ENCODE measurements at places on chromosomes 4 and X.

GRCh38 chr4:36244257-36245082, at the start of gene ARAP2:
TSS of gene ARAP2 (minus strand) at chr4:36244514. CDS start at chr4:36229486, 15,028 bp downstream.
- DNase-seq, result peak; percentile 50

GRCh38 chrX:10945498-10945897, 165.6 kb upstream of the HCCS start:
- DNase-seq, result no peak

GRCh38 chrX:10797466-10797865, 177.1 kb upstream of the MID1 start:
- no peak for DNase-seq

- no peak for DNase-seq
Measured at GRCh38 chrX:54495814-54496516, at the start of gene FGD1. TSS of gene FGD1 (minus strand) at chrX:54496234. CDS start at chrX:54495432, 802 bp downstream.

GRCh38 chr4:173642509-173642908, 112.5 kb upstream of the HAND2 start:
- DNase-seq, result no peak

- DNase-seq, result no peak
Measured at GRCh38 chr4:165415910-165416309, 37.1 kb downstream of the CPE start.

DNA sequence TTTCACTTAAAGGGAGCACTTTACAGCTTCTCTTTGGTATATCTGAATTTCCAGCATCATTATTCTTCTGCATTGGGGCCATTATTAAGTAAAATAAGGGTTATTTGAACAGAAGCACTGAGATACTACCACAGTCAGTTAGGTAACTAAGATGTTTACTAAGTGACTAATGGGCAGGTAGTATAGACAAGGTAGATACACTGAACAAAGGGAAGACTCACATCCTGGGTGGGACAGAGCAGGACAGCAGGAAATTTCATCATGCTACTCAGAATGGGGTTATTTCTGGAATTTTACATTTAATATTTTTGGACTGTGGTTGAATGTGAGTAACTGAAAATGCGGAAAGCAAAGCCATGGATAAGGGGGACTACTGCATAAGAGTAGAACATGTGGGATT, 316.0 kb downstream of the CCSER1 start:
- DNase-seq, result no peak

GRCh38 chrX:41085512-41085877, 250 bp downstream of the USP9X start:
- DNase-seq, result peak; percentile 41

DNA sequence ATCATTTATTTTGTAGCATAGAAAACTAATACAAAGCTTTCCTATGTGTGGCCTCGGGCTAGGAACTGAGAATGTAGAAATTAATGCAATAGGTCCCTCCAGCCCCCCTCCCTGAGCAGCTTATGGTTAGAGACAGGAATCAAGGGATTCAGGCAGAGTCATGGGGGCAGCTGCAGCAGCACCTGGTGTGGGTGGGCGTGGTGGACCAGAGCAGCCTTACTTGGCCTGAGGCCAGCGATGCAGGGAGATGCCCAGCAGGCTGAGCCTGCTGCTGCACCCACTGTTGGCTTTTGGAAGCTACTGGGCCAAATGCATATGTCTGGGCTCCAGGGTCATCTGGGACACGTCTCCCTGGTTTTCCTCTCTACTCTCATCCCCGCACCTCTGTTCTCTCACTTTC, 74.0 kb downstream of the STK32B start:
- DNase-seq, result no peak

DNA sequence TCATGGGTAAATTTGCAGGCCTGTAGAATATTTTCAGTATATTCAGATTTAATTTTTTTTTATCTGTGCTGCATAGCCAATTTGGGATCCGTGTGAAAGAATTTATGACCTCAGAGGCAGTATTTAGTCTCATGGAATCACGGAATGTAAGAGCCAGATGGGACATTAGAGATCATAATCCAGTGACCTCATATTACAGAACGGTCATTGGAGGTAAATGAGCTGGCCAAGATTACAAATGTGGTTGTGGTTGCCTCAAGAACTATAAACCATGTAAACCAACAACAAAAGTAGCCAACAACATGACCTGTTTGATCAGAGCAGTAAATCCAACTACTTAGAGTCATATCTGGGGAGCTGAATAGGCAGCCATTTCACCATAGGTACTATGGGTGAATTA, 71.6 kb downstream of the AMOT start:
- DNase-seq, result no peak

DNA sequence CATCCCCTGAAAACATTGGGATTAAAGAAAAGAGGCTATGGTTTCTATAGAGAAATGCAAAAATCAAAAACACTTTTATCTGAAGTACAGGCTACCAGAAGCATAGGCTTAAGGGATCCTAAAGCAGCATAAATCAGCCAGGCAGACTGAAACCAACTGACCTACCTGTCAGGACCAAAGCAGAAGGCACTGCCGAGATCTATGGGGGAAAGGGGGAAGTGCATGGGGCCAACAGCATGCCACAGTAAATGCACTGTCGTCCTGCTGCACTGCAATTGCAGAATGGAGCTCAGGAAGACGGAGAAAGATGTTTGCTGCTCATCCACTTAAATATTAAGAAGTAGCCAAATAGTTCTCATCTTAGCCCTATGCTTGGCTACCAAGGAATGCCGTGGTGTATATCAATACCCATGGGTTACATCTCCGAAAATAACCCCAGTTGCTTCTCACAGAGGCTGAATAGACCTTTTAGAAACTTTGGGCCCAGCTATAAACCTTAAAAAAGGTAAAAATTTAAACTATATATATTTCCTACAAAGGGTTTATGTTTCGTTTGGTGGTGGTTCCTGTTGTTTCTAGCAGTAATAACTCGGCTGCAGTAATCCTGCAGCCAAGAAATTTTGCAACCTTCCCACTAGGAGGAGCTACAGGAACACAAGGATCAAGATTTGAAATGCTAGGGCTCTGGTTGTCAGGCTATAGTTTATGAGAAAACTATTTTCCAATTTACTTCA, 312.2 kb upstream of the DIAPH2 start:
- DNase-seq, result no peak

DNA sequence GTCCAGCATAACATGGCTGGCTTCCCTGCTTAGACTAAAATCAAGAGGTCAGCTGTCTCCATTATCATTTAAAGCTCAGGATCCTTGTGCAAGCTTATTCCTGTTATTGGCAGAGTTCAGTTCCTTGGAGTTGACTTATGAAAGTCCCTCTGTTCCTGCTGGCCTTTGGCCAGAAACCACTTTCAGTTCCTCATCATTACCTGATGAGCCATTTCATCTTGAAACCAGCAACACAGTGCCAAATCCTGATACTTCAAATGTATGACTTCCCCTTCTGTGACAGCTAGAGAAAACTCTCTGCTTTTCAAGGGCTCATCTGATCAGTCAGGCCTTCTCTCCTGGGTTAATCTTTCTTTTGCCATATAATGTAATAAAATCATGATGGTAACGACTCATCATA, 110.6 kb upstream of the FSTL5 start:
- DNase-seq, result no peak

- no peak for DNase-seq
Measured at GRCh38 chr4:4593596-4594284, 51.9 kb upstream of the STX18 start.

- DNase-seq, result no peak
Measured at GRCh38 chr4:3522651-3523050, 9.6 kb downstream of the LRPAP1 start.

DNA sequence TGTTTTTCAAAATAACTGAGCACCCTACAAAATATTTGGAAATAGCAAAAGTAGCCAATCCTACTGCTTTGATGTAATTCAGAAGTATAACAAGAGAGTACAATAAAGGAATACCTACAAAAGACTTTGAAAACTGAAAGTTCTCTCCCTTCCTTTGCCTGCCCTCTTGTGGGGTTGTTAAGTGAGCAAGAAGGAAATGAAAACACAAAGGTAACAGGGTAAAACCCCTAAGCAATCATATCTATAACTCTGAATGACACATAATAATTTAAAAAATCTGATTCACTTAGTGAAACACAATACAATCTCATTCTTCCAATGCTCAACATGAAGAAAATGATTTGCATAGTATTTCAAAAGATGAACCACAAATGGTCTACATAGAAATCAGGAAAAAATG, 98.2 kb downstream of the FRYL start:
- no peak for DNase-seq

DNA sequence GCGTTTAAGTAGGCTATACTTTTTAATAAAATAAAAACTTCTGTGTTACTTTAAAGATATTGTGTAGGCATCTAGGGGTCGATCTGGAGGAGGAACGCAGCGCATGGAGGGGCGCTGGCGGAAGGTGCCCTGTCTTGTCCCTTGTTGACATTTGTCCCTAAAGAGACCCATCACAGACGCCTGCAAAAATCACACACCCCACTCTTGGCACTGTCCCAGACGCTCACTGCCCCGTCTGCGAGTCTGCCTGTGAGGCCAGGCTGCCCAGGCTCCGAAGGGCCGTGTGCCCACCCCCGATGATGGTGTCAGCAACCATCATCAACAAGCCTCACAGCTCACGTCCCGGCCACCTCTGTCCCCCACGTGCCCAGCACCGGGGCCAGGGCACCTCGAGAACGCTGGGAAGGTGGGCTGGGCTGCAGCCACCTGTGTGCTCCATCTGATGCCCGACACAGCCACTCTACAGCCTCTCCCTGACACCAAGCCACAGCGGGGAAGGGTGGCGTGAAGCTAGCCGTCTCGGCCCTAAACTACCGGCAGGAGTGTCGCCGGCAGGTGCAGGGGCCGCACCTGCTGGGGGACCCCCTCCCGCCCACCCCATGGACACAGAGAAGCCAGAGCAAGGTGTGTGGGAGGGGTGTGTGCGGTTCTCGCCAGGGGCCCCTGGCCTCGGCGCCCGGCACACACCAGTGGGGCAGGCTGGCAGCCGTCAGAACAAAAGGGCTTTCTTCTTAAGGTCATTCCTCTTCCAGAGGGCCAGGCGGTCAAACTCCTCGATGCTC, 26.8 kb upstream of the AFAP1 start:
- DNase-seq, result no peak

- no peak for DNase-seq
Measured at GRCh38 chr4:48913346-48913745, 6.8 kb upstream of the OCIAD2 start.

DNA sequence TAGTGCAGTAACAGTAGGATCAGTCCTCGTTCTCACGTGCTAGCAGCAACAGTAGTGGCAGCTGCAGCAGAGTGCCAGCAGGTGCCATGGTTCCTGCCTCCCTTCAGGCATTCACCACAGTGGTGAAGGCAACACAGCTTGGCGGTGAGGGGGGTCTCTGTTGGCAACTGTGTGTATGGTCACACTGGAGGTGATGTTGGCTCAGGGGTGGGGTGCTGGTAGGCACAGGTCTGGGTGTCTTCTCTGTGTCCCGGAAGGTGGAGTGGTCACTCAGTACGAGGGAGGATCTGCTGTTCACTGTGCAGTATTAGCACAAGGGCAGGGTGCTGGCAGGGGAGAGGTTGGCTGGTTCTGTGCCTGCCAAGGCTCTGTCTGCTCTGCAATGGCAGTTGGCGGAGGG, 671.8 kb downstream of the CCSER1 start:
- DNase-seq, result no peak

- DNase-seq, result no peak
Measured at GRCh38 chrX:132636080-132636479, 147.2 kb upstream of the MBNL3 start.

DNA sequence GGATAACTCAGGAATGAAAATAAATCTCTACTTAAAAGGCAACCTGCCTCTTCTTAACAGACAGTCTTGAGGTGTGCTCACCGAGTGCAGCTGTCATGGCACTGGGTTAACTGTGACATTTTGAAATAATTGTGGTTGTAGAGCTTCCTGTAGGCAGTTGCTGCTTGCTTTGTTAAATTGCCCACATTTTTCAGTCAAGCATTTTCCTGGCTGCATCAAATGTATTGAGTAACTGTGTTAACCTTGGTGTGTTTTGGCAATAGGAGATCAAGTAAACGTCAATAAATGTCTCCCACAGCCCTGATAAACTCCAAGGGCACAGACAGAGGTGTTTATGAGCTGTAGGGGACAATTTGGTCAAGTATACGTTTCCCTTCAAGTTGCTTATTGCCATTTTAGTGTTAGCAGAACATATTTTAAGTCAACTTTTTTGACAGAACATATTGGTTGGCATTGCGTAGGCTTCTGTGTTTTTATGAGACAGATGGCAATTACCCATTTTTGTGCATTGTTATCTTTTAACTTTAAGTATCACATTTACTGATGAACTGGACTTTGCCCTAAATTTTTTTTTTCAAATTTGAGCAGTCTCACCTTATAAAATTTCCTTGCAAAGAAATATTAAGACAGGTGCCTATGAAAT, 527.4 kb downstream of the C4orf33 start:
- no peak for DNase-seq

DNA sequence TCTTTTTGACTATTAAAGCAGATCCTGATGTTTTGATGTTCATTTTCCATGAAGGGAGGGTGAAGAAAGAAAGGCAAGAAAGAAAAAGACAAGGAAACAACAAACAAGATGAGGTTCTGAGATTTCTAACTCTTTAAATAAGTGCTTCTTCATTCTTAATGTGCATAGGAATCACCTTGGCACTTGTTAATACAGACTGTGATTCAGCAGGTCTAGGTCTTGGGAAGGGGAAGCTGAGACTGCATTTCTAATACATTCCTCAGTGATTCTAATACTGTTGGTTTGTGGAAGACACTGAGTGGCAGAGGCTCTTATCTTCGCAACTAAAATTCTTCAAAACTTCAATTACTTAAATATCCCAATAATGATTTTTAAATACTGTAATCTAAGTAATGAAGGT, 95.2 kb upstream of the NAP1L5 start:
- DNase-seq, result no peak

- DNase-seq, result no peak
Measured at GRCh38 chrX:21225643-21226042, 148.6 kb upstream of the CNKSR2 start.

- DNase-seq, result no peak
Measured at GRCh38 chr4:172809319-172809718, 359.3 kb upstream of the GALNT7 start.

DNA sequence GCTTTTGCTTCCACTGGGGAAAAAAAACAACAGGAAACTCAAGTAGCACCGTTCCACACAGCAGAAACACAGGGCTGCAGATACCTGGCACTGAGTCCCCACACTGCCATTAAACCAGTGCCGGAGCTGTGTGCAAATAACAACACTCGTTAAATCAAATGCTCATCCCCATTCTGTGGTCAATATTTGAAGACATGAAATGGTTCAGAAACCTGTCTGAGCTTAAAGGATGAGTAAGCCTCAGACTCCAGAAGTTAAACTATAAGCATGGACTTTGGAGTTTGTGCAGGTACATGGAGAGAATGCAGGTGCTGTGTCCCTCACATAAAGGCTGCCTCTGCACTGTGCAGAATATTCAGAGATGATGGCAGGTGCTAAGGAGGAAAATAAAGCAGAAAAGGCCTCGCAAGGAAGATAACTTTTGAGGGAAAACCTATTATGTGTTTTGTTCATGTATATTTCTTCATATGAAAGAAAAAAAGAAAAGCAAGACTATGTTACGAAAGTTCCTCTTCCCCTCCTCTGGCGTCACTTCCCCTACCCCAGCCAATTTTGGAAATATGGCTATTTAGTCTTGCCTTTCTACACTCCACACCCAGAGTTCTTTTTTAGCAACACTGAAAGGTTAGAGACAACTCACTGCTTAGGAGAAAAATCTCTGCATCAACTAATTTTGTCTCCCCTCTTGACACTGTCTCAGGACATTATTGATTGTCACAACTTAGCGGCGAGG, 4.6 kb downstream of the MPP1 start:
- DNase-seq, result no peak

- DNase-seq, result no peak
Measured at GRCh38 chr4:161320377-161320776, 843.4 kb downstream of the FSTL5 start.

GRCh38 chrX:153772316-153773217, 8.3 kb upstream of the SRPK3 start:
- no peak for DNase-seq

GRCh38 chr4:171101845-171102244, 711.4 kb upstream of the GALNTL6 start:
- DNase-seq, result no peak
